Left ventricle myocardium inferior (tissue), 1 donor: ENCODE measurements at places on chromosomes 4 and X. TPM values are rescaled to one million over a fixed set of nuclear protein-coding genes. Genes with fewer than 3 reads are reported as not detected.

DNA sequence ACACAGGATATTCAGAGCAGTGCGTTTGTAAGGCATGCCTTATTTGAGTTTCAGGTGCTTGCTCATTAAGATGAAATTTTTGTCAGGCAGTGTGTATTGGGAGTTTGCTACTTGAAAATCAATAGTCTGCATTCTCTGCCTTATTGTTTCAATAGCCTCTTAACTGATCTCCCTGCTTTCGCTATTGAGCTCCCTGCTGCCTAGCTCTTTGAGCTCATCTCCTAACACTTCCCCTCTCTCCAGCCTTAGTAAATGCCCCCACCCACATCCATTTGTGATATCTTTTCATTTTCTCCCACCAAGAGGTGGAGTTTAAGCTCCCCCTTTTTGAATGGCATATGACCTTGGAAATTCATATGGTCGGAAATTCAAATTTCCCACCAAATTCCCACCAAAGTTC is 256.6 kb downstream of the IL1RAPL1 start:
- no peak for DNase-seq

DNA sequence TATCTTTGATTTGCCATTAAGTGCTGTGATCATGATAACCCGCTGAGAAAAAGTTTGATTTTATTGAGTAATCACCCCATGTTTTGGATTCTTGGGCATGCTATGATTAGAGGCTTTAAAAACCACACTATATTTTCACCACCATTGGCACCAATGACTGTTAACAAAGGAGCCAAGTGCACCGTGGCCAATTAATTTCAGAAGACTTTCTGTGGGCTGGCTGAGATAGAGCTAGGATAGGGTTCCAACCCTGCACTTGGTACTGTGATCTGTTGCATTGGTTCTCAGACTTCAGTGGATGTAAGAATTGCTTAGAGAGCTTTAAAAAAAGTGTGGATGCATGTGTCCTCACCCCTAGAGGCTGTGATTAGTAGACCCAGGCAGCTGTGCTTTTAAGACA is 32.4 kb downstream of the OCRL start:
- no peak for DNase-seq

The ALB gene
- total RNA-seq, result not detected

- no peak for DNase-seq
Measured at GRCh38 chrX:118347131-118347530, 1.2 kb downstream of the WDR44 start.

GRCh38 chr4:134862116-134862515 is 660.5 kb upstream of the PABPC4L start:
- no peak for DNase-seq

The VCX3A gene
- total RNA-seq, result not detected

The MCUB gene
- total RNA-seq, result 3.3 TPM

The PRSS48 gene
- not detected for total RNA-seq

GRCh38 chr4:156662921-156663320 is 308.7 kb downstream of the PDGFC start:
- DNase-seq, result no peak

The TMSB4X gene
- 955 TPM for total RNA-seq

DNA sequence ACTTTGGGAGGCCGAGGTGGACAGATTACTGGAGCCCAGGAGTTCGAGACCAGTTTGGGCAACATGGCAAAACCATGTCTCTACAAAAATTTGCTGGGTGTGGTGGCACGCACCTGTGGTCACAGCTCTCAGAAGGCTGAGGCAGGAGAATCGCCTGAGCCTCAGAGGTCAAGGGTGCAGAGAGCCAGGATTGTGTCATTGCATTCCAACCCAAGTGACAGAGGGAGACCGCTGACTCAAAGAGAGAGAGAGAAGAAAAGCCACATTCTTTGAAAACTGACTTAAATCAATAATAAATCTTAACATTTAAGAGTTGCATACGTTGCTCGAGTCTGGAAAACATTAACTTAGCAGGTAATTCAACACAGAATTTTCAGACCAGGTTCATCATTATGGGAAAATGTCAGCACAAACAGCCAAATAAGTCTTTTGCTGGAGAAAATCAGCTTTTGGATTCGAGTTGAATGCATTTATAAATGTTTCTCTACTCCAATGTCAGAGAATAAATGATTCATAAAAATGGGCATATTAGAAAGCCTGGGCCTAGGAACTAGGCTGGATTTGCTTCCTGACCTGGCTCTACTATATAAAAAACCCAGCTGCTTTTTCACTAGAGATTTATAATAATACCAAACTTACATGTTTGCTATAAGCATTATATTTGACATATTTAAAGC is 68.3 kb upstream of the RBPJ start:
- no peak for DNase-seq

The ACOT9 gene
- 49.1 TPM for total RNA-seq

GRCh38 chrX:88560673-88561330 is 186.2 kb upstream of the CPXCR1 start:
- no peak for DNase-seq

The LRAT gene
- total RNA-seq, result not detected

- DNase-seq, result no peak
Measured at GRCh38 chr4:94127707-94128328, 79.8 kb upstream of the SMARCAD1 start.

GRCh38 chr4:67130411-67130810 is 414.9 kb downstream of the CENPC start:
- no peak for DNase-seq

- DNase-seq, result no peak
Measured at GRCh38 chr4:174317531-174317930, 33.8 kb downstream of the CEP44 start.

The RAI2 gene
- 23.6 TPM for total RNA-seq

DNA sequence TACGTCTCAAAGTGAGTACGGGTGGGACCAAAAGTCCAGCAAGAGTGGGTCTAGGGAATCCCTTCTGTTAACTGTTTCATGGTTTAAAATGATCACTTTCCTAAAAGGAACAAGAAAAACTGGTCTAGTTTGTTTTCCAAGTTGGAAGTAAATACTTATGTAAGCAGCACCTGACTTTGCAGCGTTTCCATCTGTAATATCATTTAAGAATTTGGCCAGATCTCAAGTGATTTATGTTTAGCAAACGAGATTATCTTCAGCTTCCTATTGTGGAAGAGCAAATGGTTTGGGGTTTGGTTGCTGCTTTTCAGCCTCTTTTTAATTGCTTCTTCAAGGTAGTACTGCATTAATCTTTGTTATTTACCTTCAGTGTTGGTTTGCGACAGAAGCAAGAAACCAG is 50.4 kb downstream of the FHIP1A start:
- DNase-seq, result no peak

GRCh38 chr4:105596684-105597083 is 44.3 kb downstream of the ARHGEF38 start:
- DNase-seq, result no peak

The HTR2C gene
- total RNA-seq, result not detected

- no peak for DNase-seq
Measured at GRCh38 chr4:152417673-152418072, 118.2 kb downstream of the FBXW7 start.

- no peak for DNase-seq
Measured at GRCh38 chr4:52939739-52940138, 77.6 kb downstream of the RASL11B start.

- DNase-seq, result no peak
Measured at GRCh38 chrX:15786915-15787314, 3.4 kb upstream of the ZRSR2 start.

GRCh38 chrX:40158036-40158706 is 60.4 kb upstream of the BCOR start:
- no peak for DNase-seq

DNA sequence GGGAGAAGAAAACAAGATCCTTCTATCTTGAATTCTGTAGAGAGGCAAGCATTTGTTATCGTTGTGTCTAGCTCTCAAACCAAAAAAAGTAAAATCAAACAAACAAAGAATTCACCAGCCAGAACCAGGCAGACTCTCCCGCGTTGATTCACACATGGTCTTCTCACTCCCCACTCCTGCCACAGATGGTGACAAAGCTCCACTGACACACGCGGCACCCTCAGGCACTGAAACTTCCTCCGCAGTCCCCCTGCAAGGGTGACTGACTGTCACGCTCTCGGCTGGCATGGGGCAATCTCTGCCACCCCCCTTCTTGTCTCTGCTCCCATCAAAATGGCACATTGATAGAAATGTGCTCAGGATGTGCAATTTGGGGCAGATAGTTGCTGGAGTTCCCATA is 304.9 kb downstream of the DHX15 start:
- no peak for DNase-seq

- DNase-seq, result peak; percentile 29
Measured at GRCh38 chr4:151324752-151325110, 674 bp downstream of the SH3D19 start.

DNA sequence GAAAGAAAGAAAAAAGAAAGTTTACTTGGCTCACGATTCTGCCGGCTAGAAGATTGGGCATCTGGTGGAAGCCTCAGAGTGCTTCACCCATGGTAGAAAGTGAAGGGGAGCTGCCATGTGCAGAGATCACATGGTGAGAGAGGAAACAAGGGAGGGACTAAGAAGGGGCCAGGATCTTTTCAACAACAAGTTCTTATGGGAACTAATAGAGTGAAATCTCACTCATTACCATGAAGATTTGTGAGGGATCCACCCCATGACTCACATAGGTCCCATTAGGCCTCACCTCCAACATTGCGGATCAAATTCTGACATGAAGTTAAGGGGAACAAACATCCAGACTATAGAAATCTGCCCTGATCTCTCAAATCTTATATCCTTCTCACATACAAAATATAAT is 61.3 kb upstream of the UGT8 start:
- no peak for DNase-seq

- no peak for DNase-seq
Measured at GRCh38 chr4:48454591-48454990, 28.6 kb upstream of the SLC10A4 start.

DNA sequence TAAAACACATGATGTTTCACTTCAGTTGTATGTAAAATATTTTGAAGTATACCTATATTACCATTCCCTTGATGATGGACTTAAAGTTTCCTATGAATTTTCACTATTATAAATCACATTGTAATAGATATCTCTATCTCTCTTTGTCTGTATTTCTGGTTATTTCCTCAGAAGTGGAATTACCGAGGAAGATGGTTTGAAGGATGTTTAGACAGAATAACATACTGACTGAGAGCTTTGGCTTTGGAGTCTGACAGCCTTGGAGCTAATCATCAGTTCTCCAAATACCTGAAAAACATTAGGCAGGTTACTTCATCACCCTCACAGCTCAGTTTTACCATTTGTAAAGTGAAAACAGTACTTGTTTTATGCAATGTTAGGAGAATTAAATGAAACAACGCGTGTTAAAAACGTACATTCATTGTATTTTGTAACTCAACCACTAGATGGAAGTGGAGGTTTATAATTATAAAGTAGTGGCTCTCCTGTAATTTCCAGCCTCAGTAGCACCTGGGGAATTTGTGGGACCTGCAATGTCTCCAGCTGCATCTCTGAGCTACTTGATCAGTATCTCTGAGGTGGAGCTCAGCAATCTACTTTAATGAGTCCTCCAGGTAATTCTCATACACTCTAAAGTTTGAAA is 14.3 kb downstream of the JCHAIN start:
- DNase-seq, result no peak

The SLC34A2 gene
- total RNA-seq, result not detected

DNA sequence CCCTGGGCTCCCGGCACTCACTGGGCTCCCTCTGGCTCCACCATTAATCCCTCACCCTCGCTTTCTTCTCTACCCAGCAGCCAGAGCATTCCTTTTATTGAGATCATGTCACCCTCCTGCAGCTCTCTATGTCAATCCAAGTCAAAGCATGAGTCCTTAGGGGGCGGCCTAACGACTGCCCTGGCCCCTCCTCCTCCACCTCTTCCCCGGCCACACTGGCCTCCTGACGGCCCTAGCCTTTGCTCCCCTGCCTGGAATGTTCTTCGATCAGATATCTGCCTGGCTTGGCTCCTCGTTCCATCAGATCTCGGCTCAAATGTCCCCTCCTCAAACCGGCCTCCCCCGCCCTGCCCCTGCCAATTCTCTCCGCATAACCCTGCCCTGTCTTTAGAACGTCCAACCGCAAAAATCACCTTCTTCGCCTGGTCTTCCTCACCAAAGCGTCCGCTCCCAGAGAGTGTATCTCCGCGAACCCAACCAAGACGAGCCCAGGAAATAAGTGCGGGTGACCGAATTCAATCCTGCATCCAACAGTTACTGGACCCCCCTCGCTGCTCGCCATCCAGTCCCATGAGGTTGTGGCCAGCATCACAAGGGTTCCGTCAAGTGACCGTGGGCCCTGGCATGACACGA is 722 bp upstream of the PNCK start:
- DNase-seq, result no peak

The CD38 gene
- 1.5 TPM for total RNA-seq

DNA sequence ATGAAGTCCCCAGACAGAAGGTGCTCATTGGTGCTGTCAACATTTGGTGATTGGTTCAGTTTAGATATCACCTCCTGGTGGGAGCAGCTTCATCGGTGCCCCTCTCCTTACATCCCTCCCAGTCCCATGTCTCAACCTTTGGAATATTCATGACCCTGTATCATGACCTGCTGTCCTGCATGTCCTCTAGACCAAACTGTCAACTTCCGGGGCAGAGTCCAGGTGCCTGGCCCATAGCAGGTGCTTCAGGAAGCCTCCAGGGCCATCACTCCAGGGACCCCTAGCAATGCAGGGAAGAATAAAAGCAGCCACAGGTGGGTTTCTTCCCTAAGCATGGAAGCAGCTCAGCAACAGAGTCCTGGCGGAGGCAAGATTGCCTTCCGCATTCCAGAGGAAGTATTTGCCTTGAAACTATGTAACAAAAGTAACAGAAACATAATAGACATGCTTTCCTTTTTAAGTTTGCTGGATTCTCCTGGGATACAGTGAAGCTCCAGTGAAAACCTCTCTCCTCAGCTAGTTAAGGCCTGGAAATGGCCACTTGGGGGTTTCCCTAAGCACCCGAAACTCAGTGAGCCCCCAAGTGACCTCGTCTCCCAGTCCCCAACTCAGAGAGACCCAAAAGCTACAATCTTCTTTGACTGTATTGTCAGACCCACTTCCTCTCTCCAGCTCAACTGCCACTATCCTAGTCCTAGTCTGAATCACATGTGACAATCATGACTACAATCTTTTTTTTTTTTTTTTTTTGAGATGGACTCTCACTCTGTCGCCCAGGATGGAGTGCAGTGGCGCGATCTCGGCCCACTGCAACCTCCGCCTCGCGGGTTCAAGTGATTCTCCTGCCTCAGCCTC is 1.3 kb upstream of the ATP6AP1 start:
- no peak for DNase-seq

DNA sequence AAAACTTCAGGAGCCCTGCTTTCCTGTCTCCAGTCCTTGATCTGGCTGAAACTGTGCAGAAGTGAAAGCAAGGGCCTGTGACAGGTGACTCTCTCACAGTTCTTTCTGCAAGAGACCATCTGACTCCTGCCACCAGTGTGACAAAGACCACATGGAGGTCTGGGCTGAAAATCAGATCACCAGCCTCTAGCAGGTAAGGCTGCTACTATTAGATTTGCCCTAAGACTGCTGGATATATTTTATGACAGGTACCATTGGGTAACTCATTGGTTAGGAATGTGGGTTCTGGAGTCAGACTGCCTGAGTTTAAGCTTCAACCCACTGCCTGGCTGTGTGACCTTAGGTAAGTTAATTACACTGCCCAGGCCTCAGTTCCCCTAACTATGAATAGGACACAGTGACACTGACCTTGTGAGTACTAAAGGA is 163.3 kb upstream of the SLC7A11 start:
- no peak for DNase-seq

The NBDY gene
- total RNA-seq, result 26.5 TPM
